ENCODE measurements at places on chromosomes 5 and 9.

GRCh38 chr5:130720355-130720754 is 444.7 kb downstream of the HINT1 start:
- no peak for DNase-seq

- no peak for DNase-seq
Observed at GRCh38 chr5:119036101-119036762, 34.7 kb upstream of the DMXL1 start.

GRCh38 chr5:38931731-38932130 is 85.9 kb downstream of the OSMR start:
- DNase-seq, result no peak

DNA sequence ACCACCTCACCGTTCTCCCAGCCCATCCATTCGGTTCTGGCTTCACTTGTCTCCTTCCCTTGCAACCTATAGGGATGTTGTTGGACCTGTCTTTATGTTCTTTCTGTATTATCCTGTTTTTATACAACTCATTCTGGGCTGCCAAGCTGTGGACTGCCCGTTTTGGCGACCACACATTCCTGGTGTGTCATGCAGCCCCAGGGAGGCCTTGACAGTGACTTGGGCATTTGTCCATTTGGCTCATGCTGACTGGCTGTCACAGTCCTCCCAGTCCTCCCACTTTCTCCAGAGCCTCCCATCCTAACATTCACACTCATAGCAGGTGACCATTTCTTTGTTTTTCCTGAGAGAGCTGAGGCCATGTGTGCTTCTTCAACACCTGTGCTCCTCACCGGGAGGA is 136.4 kb downstream of the SLF1 start:
- DNase-seq, result no peak

DNA sequence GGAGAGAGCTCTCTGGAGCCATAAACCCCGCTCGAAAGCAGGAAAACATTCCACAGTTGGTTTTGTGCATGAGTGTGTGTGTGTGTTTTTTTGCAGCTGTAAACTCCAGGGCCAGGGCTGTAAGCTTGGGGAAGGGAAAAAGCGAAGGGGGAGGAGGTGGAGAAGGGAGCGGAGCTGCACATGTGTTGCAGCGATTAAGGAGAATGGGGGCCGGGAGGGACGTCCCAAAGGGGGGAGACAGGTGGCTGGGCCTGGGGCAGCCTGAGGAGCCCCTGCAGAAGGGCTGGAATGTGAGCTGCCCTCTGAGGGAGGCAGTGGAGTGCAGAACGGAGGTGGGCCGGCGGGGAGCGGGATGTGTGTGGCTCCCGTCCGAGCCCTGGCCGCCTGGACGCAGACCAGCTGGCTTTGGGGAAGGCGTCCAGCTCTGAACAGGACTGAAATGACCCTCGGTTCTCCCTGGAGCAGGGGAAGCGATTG is 2.7 kb upstream of the MYMK start:
- no peak for DNase-seq

DNA sequence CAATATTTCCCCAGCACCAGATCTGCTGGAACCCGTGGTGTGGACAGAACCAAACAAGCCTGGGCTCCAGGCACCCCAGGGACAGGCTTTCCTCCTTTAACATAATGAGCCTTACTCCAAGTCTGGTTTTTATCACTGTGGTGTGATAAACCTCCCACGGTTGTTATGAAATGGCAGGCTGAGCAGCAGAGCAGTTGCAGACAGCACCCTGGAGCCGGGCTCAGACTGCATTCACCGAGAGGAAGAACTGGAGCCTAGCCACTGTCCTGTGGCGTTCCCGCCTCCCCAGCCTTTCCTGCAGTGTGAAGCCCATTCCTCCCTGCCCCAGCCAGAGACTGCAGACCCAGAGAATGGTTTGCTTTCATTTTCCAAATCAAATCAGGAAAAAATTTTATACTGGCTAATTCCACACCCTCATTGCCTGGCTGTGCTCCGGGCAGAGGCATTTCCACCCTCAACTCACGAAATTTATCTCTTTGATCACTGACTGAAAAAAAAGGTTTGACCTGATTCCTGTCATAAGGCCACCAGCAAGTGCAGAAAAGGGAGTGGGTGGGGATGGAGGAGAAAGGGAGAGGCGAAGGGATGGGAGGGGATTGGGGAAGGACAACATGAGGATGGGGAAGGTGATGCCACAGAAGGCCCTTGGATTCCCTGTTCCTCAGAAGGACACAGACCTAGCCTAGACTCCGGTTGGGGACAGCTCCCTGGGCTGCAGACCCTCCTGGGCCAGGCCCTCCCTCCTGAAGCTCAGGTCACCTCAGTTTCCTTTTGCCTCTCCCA is 18.9 kb downstream of the IPPK start:
- DNase-seq, result no peak

DNA sequence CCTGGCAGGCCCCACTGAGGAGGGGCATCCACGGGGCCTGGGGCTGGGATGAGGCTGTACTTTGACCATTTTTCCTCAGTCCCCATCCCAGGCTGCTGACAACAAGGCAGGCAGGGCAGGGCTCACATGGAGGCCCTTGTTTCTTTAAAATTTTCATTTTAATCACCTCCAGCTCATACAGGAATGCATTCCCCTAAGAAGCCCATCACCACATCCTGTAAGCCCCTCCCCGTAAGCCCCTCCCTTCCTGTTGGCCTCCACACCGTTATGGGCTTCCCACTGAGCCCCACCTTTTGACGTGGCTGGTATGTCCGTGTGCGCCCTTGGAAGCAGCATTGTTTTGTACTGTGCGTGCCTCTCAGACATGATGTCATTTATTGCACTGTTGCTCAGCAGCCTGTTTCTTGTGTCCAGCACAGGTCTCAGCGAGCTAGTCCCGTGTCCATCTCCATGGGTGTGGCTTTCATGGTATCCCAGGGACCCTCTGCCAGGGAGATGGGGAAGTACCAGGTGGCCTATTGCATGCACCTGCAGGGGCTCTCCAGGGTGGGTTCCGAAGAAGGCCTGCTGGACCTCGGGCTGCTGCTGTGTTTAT is 22.4 kb downstream of the PHF2 start:
- no peak for DNase-seq

DNA sequence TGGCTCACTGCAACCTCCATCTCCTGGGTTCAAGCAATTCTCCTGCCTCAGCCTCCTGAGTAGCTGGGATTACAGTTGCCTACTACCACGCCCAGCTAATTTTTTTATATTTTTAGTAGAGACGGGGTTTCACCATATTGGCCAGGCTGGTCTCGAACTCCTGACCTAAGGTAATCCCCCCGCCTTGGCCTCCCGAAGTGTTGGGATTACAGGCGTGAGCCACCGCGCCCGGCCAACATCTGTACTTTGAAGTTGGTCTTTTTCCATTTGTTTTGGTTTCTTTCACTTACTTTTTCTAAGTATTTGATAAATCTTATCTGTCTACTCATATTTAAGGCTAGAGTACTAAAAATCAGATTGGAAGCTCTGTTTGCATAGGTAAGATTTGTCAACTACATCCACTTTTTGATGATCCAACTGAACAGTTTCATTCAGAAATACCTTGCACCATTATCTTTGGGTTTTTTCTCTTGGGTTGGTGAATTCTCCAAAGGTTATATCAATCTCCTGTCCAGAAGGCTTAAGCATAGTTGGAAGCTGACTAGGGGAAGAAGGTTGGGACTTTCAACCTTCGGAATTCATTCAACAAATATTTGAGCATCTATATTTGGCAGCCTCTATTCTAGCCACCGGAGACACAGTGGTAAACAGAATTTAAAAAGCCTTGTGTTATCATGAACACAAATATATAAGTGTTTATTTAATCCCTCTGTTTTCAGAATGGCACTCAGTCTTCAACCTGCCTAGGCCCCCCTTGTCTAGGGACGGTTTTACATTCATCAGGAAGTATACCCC is 489.1 kb downstream of the RAB3C start:
- no peak for DNase-seq

GRCh38 chr5:139668064-139668880 is 20.1 kb downstream of the CXXC5 start:
- peak; percentile 22 for DNase-seq

DNA sequence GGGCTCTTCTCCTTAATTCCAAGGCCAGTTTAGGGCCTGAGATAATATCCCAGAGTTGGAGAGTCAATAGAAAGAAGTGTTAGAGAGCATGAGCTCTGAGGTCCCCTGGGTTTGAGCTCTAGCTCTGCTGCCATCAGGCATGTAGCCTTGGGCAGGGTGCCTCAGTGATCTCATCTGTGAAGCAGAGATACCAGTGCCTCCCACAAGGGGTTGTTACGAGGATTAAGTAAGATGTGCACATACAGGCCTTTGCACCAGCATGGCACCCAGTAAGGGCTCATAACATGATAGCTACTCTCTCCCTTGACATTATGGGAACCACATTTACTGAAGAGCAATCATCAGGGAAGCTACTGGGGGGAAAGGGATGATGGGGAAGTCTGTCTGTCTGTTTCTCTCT is 265.7 kb downstream of the HSPA4 start:
- no peak for DNase-seq

GRCh38 chr5:39100851-39101396 is 26.7 kb upstream of the RICTOR start:
- DNase-seq, result no peak

GRCh38 chr5:35159370-35159742 is 70.9 kb downstream of the PRLR start:
- no peak for DNase-seq

DNA sequence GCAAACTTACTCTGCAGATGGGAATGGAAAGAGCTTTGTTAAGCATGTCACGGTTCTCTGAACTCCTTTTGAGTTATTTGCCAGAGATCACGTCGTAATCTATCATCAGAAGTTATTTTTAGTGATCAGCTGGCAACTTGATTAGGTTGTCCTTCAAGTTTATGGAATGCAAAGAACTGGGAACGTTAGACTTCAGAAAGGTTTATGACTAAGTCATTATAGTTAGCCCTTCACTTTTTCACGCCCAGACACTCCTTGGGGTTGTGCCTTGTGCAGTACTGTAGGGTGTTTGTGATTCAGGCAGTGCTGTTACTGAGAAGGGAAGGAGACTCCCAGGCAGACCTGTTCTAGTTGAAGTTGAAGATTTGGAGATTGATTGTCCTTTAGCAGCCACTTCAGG is 26.8 kb upstream of the PHF2 start:
- DNase-seq, result no peak

GRCh38 chr5:35282810-35283209 is 52.5 kb upstream of the PRLR start:
- no peak for DNase-seq

- DNase-seq, result no peak
Observed at GRCh38 chr9:133777068-133777791, 39.1 kb upstream of the SARDH start.

DNA sequence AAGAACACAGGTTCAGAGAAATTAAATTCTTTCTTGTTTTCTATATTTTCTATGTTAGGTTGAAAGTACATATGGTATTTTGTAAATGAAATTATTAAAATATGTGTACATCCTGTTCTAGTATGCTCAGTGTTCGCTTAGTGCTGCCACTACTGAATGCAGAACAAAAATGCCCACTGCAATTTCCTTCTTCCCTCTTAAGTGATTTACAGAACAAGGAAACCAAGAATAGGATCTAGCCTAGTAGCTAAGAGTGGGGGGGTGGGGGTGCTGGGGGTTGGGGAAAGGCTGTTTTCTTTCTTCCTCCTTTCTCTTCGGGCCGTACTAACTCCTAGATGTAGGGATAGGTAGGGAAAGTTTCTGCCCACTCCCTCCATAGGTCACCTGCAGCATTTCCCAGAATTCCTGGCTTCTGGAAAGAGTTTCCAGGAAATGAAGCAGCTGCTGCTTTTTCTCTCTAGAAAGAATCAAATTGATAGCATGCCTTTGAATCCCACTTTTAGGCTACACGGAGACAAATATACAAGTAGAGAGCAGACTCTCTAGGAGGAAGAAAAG is 15.7 kb downstream of the SPATA9 start:
- no peak for DNase-seq

DNA sequence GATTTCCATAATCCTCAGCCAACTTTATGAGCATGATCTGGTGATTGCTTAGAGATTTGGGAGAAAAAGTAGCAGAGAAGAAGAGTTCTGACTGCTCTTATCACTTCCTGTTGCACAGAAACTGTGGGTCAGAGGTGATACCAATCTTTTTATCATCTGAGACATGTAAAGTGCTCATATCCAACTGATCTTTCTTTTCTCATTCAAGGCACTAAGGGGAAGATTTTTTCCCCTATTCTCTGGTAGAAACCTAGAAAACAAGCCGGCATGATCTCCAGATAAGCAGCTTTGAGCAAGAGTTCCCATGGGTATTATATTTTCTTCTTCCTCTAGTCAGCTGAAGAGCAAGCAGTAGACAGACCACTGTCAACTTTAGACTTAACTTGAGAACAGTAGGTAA is 29.0 kb upstream of the GPR150 start:
- DNase-seq, result no peak

- peak; percentile 35 for DNase-seq
Observed at GRCh38 chr5:1445313-1445688, at the start of gene SLC6A3. Gene SLC6A3 (minus strand): TSS chr5:1445440. CDS start chr5:1443197, 2,243 bp downstream.

DNA sequence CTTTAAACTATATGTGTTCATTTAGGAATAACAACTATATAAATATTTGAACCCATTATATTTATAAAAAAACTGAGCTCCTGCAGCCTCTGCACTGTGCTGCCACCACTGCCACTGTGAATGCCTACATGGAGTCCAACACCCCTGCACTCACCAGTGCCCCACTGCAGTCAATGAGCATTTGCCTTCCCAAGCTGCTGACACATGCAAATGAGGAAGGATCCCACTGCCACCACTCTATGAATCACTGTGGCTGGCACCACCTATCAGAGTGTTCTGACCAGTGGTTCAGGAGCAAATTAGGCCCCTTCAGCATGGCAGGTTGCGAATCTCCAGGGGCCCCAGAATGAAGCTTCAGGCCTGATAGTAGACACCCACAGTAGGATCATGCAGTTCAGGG is 9.1 kb downstream of the IFNA5 start:
- DNase-seq, result no peak

GRCh38 chr5:17189381-17190036 is 27.9 kb upstream of the BASP1 start:
- peak; percentile 70 for DNase-seq

DNA sequence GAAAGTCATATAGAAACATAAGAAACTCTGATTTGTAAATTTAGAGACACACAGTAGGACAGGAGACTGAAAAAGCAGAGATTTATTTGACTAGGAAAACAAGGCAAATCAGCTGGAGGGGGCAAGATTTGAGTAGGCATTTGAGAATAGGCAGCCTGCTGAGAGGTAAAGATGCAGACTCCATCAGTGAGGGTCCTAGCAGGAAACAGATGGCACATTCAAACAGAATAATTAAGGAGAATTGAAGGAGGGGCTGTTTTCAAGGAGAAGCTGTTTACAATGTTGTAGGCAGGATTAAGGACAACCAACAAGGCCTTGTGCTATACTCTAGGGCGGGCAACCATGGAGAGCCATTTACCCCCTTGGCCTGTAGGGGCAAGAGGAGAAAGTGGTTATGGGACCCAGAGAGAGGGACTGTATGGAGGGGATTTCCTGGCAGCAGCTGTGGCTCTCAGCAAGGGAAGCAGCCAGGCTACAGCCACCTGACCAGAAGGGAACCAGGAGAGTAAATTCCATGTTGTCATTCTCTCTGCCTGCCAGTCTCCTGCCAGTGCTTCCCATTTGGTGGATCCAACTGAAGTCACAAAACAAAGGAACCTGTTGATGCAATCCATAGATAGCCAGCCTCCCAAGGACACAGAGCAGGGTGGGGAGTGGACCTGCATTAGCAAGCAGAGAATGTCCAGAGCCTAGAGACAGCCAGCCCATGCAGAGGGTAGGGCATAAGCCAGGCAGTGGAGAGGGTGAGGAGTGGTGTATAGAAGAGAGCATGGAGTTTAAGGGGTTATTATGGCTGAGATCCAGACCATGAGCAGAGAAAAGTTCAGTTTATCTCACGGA is 38.2 kb downstream of the PAPPA start:
- DNase-seq, result no peak
